ENCODE measurements at places on chromosomes 5 and 9. TPM values are rescaled to one million over a fixed set of nuclear protein-coding genes. Genes with fewer than 3 reads are reported as not detected.

The EMB gene
- total RNA-seq: not detected

The PFN3 gene
- total RNA-seq: not detected

The CA9 gene
- 95.4 TPM for total RNA-seq

The HK3 gene
- not detected for total RNA-seq

The GARNL3 gene
- 0.56 TPM for total RNA-seq

The QRFP gene
- total RNA-seq: not detected

The INSL6 gene
- not detected for total RNA-seq

The SPINK4 gene
- 1.3 TPM for total RNA-seq

The CAMK4 gene
- total RNA-seq: not detected

The RANBP17 gene
- total RNA-seq: 7.5 TPM

The TLE1 gene
- 82.1 TPM for total RNA-seq

The ABO gene
- 3.1 TPM for total RNA-seq

The SOX30 gene
- total RNA-seq: 0.15 TPM

The SV2C gene
- total RNA-seq: 0.05 TPM

The SPAG8 gene
- total RNA-seq: 0.78 TPM

The MYMK gene
- total RNA-seq: not detected

The IL13 gene
- total RNA-seq: not detected

The CCDC171 gene
- 0.16 TPM for total RNA-seq

The TMEM232 gene
- 0.94 TPM for total RNA-seq

The TTC33 gene
- 3.5 TPM for total RNA-seq

The INVS gene
- 10.4 TPM for total RNA-seq

The C9orf50 gene
- not detected for total RNA-seq

The CCL21 gene
- not detected for total RNA-seq

The CD180 gene
- total RNA-seq: not detected

The CDO1 gene
- total RNA-seq: not detected

The ISL1 gene
- 15.3 TPM for total RNA-seq

The CNTFR gene
- total RNA-seq: not detected

Data from HT-29 (cell line).